ENCODE measurements at places on chromosomes 13 and 19.
A peak's percentile ranks its signal among the peaks of the same experiment; 100 is the strongest.

DNA sequence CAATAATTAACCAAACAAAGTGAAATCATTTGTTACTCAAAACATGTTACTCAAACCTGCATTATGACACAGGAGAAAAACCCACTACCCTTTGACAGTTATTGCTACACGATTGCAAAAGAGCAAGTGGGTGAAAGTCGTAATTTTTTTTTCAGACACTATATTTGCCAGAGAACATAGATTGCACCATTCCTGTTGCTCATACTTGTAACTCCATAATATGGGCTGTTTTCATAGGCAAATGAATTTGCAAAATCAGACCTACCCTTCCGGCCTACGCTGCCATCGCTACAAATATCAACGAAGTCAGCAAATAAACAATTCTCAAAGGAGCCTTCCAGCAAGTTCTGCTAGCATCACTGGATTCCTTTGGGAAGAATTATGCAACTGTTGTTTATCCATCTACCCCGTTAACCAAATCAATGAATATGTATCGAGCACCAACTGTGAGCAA is 396.5 kb downstream of the IRS2 start:
- no peak for DNase-seq
- no peak overlapping the region for H3K27ac ChIP-seq
- H3K4me1 ChIP-seq = no peaks in the 10 kb centered on the region

- no peaks in the 10 kb centered on the region for H3K36me3 ChIP-seq
- H3K27ac ChIP-seq = no peak overlapping the region
- H3K4me3 ChIP-seq = no peak overlapping the region
- no peak for DNase-seq
Measured at GRCh38 chr13:27355894-27356293, 68.5 kb upstream of the GTF3A start.

DNA sequence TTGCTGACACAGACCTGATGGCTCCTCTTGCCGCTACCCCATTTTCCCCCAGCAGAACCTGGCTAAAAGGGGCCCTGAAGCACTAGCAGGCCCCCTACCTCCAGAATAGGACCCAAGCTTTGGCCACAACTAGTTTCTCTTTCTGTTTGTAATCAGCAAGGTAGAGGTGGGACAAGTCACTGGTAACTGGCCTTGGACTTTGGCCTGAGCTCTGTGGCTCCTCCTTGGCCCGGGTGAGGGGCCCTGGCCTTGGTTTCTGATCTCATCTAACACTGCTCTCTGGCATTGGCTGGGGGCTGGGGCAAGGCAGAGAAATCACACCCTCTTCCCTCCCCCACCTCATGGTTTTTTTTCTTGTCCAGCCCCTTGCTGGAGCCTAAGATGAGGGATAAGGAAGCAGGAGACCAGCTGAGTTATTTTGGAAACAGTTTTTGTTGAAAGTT is 2.1 kb downstream of the CALM3 start:
- H3K4me1 ChIP-seq = peaks cover 38% of the 10 kb centered on the region
- peaks cover 26% of the 10 kb centered on the region for H3K36me3 ChIP-seq
- H3K27ac ChIP-seq = peak overlapping the region; percentile 100

DNA sequence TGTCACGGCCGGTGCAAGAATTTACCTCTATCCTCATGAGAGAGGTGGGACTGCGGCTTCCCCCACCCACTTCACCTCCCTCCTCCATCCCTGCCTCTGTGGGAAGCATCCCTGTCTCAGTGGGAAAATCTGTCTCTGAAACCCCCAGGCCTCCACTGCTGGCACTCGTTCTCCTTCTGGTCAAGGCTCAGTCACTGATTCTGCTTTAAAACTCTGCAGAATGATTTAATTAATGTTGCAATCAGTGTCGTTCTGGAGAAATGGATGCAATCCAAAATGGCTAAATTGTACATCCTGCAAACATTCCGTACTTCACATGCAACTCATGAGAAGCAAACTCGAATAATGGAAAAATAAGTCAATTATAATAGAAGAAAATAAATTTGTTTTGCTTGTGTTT is 5.6 kb downstream of the RASL11A start:
- H3K4me1 ChIP-seq = peaks cover 5% of the 10 kb centered on the region

DNA sequence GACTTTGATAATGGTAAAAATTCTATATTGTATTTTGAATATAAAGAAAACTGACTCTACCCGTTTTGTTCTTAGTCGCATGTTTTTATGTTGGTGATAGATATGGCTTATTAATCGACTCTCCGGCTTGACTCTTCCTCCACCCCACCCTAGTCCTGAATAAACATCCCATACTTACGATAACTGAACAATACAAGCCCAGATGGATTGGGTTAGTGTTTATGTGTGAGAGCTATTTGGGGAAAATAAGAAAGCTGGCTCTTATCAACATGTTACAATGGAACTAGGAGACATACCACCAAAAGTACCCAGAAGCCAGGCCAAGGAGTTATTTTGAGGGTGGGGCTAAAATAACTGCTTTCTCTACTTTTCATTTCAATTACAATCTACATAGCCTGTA is 796.3 kb downstream of the DIAPH3 start:
- peaks cover 20% of the 10 kb centered on the region for H3K27me3 ChIP-seq
- DNase-seq = no peak
- no peaks in the 10 kb centered on the region for H3K4me1 ChIP-seq
- H3K36me3 ChIP-seq = no peaks in the 10 kb centered on the region
- no peak overlapping the region for H3K4me3 ChIP-seq

DNA sequence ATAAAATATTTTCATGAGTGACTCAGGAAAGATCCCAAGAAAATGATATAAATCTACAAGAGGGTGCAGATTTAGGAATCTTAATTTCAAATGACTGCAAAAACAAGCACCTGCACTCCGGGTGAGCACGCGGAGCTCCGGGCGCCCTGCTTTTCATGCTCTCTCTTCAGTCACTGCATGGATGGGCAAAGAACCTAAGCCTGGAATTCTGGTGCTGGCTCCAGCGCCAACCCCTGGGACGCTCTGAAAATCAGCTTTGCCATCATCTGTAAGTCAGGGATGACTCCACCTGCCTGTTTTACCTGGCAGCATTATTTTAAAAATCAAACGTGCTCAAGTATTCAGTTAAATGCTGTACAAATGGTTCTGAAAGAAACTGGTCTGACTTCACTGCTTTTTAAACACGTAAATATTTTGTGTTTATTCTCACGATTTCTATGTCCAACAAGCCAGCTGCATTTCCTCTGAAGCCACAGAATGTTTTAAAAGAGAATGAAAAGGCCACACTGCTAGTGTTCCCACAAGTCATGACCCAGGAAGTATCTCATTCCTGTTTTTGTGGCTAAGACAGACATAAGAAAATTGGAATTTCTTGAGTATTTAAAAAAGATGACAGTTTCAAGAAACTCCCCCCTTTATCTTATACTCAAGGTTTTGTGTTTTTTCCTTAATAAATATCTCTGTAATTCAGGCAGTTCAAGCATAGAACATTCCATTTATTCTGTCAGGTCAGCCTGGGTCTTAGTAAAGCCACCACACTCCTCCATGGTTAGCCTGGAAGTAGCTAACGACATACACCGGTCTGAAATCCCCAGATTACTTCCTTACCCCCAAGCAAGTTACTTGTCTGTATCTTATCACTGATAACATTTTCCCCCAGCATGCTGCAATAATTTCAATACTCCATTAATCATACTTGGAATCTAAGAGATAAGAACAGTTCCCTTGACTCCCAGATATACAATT is 81.1 kb downstream of the COL4A1 start:
- H3K27me3 ChIP-seq = peaks cover 7% of the 10 kb centered on the region
- no peaks in the 10 kb centered on the region for H3K36me3 ChIP-seq
- H3K27ac ChIP-seq = no peak overlapping the region
- H3K4me3 ChIP-seq = no peak overlapping the region
- DNase-seq = no peak

GRCh38 chr13:23690668-23691067 is 120.5 kb downstream of the TNFRSF19 start:
- H3K4me3 ChIP-seq = no peak overlapping the region
- no peak for DNase-seq
- no peaks in the 10 kb centered on the region for H3K36me3 ChIP-seq
- no peak overlapping the region for H3K27ac ChIP-seq
- H3K4me1 ChIP-seq = peaks cover under 1% of the 10 kb centered on the region
- H3K27me3 ChIP-seq = peaks cover 12% of the 10 kb centered on the region

- H3K27me3 ChIP-seq = no peaks in the 10 kb centered on the region
- no peak overlapping the region for H3K27ac ChIP-seq
- peaks cover 14% of the 10 kb centered on the region for H3K4me1 ChIP-seq
- peaks cover 17% of the 10 kb centered on the region for H3K36me3 ChIP-seq
- no peak for DNase-seq
Measured at GRCh38 chr19:6730153-6730804, 7.1 kb downstream of the GPR108 start.

GRCh38 chr19:54343868-54344267 is 4.9 kb upstream of the LILRA4 start:
- peaks cover 40% of the 10 kb centered on the region for H3K27me3 ChIP-seq
- H3K27ac ChIP-seq = no peak overlapping the region
- peaks cover 10% of the 10 kb centered on the region for H3K4me1 ChIP-seq
- no peak for DNase-seq
- no peak overlapping the region for H3K4me3 ChIP-seq

DNA sequence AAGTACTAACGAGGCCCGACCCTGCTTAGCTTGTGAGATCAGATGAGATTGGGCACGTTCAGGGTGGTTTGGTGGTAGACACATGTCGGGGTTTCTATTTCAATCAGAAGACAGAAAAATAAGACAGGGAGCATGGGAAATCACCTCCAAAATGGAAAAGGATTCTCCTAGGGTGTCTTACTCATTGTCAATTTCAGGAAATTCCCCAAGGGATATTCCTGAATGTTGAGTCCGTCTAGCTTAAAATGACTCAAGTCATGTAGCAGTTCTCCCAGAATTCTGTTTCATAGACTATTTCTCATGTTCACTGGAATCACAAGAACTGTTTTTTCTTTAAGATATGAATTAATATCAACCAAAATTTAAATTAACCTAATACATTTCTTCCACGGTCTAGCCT is 380.1 kb downstream of the EFNB2 start:
- no peaks in the 10 kb centered on the region for H3K36me3 ChIP-seq
- H3K4me3 ChIP-seq = no peak overlapping the region
- H3K4me1 ChIP-seq = no peaks in the 10 kb centered on the region
- no peaks in the 10 kb centered on the region for H3K27me3 ChIP-seq
- H3K27ac ChIP-seq = no peak overlapping the region

GRCh38 chr13:101433895-101434294 is 17.6 kb upstream of the NALCN start:
- no peaks in the 10 kb centered on the region for H3K4me1 ChIP-seq
- peaks cover 26% of the 10 kb centered on the region for H3K27me3 ChIP-seq
- no peak overlapping the region for H3K4me3 ChIP-seq
- no peak overlapping the region for H3K27ac ChIP-seq
- H3K36me3 ChIP-seq = no peaks in the 10 kb centered on the region
- no peak for DNase-seq

GRCh38 chr19:32460476-32460875 is 54.9 kb downstream of the DPY19L3 start:
- H3K27me3 ChIP-seq = no peaks in the 10 kb centered on the region
- peaks cover 18% of the 10 kb centered on the region for H3K4me1 ChIP-seq
- no peak overlapping the region for H3K4me3 ChIP-seq

- no peak overlapping the region for H3K4me3 ChIP-seq
- peaks cover 9% of the 10 kb centered on the region for H3K27me3 ChIP-seq
- peaks cover 4% of the 10 kb centered on the region for H3K36me3 ChIP-seq
- DNase-seq = no peak
- H3K4me1 ChIP-seq = no peaks in the 10 kb centered on the region
- no peak overlapping the region for H3K27ac ChIP-seq
Measured at GRCh38 chr13:22187329-22187728, 516.5 kb downstream of the FGF9 start.

DNA sequence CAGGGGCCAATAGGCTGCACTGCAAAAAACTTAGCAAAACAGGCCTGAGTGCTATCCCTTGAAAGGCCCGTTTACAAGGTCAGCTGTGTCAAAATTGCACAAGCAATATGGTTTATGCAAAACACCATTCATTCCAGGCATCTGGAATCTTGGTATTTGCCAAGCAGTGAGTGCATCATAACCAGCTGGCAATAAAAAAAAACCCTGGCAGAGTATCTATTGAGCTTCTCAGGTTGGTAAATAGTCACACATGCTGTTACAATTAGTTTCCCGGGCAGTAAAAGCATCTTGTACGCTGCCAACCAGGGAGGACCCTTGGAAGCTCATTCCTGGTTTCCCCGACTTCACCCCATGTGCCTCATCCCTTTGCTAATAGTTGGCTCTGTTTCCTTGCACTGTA is 21.3 kb downstream of the ZNF77 start:
- no peak for DNase-seq
- H3K27ac ChIP-seq = no peak overlapping the region
- no peak overlapping the region for H3K4me3 ChIP-seq
- no peaks in the 10 kb centered on the region for H3K36me3 ChIP-seq

- H3K4me1 ChIP-seq = peaks cover 37% of the 10 kb centered on the region
- no peaks in the 10 kb centered on the region for H3K27me3 ChIP-seq
- DNase-seq = no peak
- H3K4me3 ChIP-seq = peak within 1 kb of the TSS; percentile 74
Measured at GRCh38 chr19:2015608-2015950, at the start of gene BTBD2. TSS of gene BTBD2 (minus strand) at chr19:2015714. CDS start at chr19:2015703, 11 bp downstream.

GRCh38 chr19:33464010-33464732 is 57.4 kb downstream of the PEPD start:
- no peak overlapping the region for H3K27ac ChIP-seq
- no peaks in the 10 kb centered on the region for H3K36me3 ChIP-seq
- DNase-seq = no peak
- no peak overlapping the region for H3K4me3 ChIP-seq
- peaks cover 3% of the 10 kb centered on the region for H3K4me1 ChIP-seq

DNA sequence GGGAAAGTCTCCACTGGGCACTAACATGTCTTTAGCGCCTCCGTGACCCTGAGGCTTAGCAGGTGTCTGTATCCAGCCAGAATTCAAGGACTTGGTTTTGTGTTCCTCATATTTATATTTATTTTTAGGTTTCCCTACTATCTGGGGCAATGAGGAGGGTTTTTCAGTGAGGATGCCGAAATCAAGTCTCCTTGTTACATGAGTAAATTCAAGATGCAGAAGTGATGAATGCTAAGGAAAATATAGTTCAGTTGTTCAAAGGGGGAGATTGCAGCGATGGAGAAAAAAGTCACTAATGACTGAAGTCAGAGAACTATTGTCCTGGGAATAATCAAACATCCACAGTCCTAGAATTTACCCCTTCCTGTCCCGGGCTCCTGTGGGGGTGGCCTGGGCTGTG is 791 bp upstream of the ADGRE2 start:
- H3K4me3 ChIP-seq = no peak overlapping the region
- peaks cover 46% of the 10 kb centered on the region for H3K27me3 ChIP-seq
- peaks cover 7% of the 10 kb centered on the region for H3K36me3 ChIP-seq
- no peak for DNase-seq
- H3K27ac ChIP-seq = no peak overlapping the region

DNA sequence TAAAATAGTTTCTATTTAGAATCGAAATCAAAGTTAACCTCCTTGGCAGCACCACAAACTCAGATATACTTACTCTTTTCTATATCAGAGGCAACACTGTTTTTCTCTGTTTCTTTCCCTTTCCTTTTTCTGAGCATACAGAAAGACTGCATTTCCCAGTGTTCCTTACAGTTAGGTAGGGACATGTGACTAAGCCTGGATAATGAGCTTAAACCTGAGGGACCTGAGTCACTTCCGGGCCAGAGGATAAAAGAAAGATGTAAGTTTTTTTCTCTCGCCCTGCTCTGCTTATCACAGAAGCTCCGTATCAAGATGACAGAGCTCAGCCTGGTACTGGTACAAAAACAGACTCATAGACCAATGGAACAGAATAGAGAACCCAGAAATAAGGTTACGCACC is 531.9 kb downstream of the KLF12 start:
- peaks cover 5% of the 10 kb centered on the region for H3K27me3 ChIP-seq
- H3K27ac ChIP-seq = no peak overlapping the region
- H3K36me3 ChIP-seq = no peaks in the 10 kb centered on the region
- no peaks in the 10 kb centered on the region for H3K4me1 ChIP-seq
- DNase-seq = no peak
- no peak overlapping the region for H3K4me3 ChIP-seq
